Stimulated activated CD8-positive, alpha-beta memory T cell treated with anti-CD3 and anti-CD28 coated beads, Interleukin-4, amount 100 ng/mL, for 1 hour (primary cell): ENCODE measurements at places on chromosomes 16 and 17.

- DNase-seq, result no peak
Measured at GRCh38 chr16:69311533-69312387, 610 bp downstream of the VPS4A start.

DNA sequence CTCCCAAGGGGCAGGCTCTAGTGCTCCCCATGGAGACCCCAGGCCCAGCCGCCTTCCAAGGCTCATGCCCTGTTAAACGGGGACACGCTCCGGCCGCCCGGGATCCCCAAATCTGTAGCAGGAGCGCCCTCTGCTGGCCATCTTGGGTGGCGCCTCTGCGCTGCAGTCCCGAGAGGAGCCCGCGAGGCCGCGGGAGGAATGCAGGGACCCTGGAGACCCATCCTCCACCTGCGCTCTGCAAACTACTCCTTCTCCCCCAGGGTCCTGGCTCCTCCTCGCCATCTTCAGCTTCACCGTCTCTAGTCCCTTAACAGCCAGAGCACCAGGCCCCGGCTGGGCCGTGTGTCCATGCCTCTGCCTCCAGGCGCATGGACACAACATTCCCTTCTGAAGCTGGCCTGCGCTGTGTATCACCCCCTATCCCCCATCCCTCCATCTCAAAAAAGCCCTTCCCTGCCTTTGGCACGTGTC is 23.6 kb upstream of the KRT17 start:
- DNase-seq, result peak; percentile 82

DNA sequence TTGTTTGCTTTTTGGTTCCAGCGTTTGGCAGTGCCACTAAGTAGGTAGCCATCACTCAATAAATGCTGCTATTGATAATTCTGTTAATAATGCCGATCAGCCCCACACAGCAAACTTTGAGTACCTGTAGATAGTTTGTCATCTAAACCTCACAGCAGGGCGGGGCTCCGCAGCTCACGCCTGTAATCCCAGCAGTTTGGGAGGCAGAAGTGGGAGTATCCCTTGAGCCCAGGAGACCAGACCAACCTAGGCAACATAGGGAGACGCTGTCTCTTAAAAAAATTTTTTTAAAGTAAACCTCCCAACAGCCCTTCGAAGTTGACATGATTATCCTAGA is 1.6 kb downstream of the BFAR start:
- DNase-seq, result no peak

GRCh38 chr17:14296166-14296910 is 4.5 kb upstream of the HS3ST3B1 start:
- no peak for DNase-seq

DNA sequence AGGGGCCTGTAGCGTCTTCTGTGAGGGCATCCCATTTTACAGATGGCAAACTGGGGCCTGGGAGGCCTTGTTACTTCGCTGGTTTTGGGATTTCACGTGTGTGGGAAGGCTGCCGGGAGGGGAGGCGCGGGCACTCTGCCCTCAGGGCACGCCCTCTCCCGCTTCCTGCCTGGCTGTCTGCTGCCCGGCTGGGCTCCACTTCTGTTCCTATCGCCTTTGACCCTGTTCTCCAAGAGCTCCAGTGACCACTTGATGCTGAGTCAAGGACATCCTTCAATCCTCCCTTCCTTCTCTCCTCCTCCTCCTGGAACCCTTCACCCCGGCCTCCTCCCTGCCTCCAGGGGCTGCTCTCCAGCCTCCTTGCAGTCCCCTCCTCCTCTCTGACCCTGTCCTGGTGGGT is 16.0 kb downstream of the SPNS3 start:
- DNase-seq, result no peak

DNA sequence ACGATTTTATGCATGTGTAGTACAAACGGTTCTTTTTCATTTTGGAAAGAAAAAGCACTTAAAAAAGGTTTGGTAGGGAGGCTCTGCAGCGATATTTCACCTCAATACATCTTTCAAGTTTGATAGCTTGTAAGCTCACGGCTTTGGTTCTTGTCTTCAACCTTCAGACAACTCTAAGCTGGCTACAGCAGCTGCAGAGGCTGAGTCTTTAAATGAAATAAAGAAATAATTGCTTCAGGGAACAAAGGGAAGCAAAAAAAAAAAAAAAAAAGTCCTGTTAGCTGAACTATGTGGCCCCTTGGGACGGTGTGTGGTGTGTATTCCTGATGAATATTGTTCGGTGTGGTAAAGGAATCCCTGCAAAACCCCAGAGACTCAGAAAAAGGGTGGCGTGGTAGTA is 265.1 kb downstream of the NTN1 start:
- DNase-seq, result no peak

DNA sequence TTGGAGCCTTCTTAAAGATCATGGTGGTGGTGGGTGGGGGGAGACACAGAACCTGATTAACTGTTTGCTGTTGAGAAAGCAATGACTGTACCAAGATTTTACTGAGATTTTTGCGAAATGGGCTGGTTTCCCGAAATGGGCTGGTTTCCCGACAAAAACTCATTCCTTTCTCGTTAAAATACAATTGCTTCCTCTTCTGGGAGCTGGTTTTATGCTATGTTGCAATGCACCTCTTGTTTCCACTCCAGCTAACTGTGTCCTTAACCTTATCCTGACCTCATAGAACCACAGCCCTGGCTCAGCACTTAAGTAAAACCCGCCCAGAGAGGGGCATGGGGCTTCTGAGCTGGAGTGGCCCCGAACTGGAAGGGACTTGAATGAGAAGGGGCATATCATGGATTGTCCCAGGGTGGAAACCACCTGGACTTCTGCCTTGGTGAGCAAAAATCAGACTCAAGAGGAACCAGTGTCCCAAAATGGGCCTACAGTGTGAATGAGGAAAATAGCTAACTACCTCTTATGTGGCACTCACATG is 20.9 kb downstream of the FAM20A start:
- no peak for DNase-seq

GRCh38 chr17:74298778-74299177 is 24.7 kb downstream of the DNAI2 start:
- no peak for DNase-seq

- no peak for DNase-seq
Measured at GRCh38 chr17:1006054-1006453, 9.1 kb downstream of the TIMM22 start.

GRCh38 chr16:48617104-48617705 is 7.2 kb upstream of the N4BP1 start:
- no peak for DNase-seq

GRCh38 chr16:66588981-66589713 is 9.9 kb downstream of the CMTM2 start:
- DNase-seq, result peak; percentile 37

DNA sequence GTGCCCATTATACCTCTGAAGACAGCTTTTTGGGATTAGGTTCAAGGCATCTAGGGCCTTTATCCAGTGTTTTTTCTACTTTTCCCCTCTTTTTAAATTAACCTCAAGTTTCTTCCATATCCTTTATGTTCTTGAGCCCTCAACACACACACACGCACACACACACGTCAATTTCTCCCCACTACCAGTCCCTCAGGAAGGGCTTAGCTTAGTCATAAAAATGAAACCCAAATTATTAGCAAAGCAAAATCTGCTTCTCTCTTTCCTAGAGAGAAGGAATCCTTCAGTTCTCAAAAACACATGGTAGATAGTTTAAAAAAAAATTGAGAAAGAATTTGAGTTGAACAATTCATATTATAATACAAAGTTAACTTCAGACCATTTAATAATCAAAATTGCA is 401.1 kb downstream of the XYLT1 start:
- no peak for DNase-seq

- DNase-seq, result no peak
Measured at GRCh38 chr16:69941251-69942098, 9.7 kb upstream of the CLEC18A start.

GRCh38 chr17:40936437-40936971 is 942 bp downstream of the KRT23 start:
- no peak for DNase-seq

GRCh38 chr17:65055280-65055707 is 1.2 kb downstream of the GNA13 start:
- no peak for DNase-seq

DNA sequence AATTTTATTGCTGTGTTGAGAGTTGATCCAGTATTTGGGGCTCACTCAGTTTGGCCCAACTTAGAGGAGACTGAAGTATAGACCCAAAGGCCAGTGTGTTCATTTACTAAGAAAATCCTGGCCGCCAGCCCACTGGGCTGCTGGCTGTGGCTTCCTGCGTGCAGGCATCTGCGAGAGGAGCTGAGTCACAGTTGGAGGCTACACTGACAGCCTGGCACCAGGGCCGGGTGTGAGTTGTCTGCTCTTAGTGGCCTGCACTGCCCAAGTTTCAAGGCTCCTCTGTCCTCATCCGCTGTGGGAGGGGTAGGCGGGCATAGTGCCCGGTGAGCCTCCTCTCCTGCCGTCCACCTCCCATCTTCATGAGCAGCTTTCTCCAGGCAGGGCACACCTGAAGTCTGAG is 54.2 kb downstream of the PLD6 start:
- no peak for DNase-seq

DNA sequence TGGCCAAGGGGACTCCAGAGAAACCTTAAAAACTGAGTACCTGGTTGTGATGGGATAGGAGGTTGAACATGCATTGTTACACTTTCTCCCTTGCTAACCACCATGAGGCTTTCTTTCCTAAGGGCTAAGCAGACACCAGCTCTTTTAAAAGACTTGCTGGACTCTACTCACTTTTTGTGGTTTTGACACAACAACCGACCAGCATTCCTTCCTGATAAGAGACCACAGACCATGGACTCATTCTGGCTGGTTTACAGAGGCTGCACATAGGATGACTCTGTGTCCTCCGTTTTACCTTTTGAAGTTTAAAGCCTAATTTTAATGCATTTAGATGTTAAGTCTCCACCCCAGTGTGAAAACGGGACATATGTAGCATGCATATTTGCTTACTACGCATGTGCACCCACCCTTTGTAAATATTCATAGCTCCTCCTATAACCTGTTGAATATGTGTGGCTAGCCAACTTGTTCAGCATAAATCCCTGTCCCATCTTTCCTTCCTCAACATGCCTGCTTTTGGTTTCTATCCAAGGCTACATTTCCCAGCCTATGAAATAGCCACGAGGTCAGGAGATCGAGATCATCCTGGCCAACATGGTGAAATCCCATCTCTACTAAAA is 475.9 kb downstream of the GRIN2A start:
- no peak for DNase-seq

DNA sequence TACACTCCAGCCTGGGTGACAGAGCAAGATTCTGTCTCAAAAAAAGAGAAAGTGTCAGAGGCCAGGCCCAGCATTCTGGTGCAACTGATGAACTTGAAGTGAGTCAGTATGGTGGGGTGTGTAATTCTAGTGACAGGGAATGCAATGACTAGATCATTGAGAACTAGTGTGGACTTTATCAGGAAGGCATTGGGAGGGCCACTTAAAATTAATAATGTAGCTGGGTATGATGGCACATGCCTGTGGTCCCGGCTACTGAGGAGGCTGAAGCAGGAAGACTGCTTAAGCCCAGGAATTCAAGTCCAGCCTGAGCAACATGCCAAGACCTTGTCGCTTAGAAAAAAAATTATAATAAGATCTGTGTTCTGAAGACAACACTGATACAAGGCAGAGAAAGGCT is 90.8 kb downstream of the STX8 start:
- DNase-seq, result no peak

DNA sequence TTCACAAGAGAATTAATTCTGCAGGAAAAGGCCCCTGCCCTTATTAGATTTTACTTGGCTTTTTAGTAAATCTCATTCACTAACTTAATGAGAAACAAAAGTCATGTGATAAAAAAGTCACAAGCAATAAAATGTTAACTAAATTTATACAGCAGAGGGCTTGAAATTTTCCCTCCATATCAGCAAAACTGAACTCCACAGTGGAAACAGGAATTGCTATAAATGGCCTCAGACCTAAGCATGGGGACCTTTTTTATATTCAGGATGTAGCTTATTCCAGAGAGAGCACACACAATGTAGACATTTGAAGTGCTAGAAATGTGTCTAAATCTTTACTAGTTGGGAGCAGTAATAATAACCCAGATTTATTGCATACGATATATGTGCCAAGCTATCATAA is 291.5 kb downstream of the C16orf95 start:
- DNase-seq, result no peak

DNA sequence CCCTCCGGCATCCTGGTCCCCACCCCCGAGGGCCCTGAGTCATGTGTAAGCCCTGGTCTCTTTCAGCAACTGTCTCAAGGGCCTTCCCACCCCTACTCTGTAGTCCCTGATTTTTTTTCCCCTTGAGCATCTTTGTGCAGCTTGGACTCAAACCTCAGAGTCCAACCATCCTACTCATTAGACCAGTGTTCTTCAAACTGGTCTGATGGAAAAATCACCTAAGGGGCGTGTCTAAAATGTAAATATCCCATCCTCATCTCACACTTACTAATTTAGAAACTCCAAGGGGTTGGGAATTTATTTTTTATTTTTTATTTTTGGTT is 624 bp downstream of the G6PC3 start:
- DNase-seq, result no peak

DNA sequence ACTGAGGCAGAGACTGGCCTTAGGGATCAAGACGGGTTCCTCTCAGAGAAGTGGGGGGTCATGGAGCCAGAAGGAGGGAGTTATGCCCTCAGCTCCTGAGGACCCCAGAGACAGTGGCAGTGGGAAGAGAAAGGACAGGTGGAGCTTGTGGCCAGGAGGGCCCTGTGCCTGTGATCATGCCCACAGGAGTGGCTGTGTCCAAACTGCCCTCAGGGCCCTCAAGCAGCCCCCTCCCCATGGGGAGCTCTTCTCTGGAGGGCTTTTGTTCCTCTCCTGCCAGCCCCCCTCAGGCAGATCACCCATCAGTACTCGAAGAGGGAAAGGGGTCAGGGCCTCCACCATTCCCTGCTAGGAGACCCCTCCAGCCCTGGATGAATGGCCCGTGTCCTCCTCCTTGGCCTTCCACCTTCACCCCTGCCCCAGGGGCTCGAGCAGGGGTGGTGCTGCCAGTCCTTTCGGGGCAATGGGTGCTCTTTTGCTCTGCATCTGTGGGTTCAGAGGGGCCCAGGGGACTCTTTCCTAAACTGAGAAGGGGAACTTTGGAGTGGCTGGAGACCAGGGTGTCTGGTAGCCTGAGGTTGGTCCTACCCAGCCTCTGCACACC is 52.7 kb downstream of the BEAN1 start:
- DNase-seq, result no peak
